ENCODE measurements at places on chromosomes 4 and X.

DNA sequence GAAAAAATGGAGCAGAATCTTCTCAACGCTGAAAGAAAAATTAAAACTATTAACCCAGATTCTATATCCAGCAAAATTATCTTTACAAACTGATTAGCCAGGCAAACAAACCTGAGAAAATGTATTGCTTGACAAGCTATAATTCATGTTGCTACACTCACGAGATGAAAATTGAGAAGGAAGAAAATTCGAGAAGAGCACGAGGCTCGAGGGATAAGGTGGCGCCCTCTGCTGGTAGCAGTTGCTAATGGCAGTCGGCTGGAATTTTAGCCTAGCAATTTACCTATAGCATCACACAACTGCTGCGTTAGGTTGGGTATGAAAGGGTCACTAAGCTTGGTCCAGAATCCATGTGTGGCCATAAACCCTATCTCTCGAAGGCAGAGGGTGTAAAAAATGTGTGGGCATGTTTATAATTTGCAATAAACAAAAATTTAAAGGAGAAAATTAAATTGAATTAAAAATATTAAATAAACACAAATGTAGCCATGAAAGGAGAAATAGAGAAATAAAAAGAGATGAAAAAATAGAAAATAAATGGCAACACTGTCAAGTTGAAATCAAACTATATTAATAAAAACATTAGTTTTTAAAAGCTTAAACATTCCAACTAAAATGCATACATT is 126.6 kb downstream of the PPP4R3C start:
- DNase-seq, result no peak

DNA sequence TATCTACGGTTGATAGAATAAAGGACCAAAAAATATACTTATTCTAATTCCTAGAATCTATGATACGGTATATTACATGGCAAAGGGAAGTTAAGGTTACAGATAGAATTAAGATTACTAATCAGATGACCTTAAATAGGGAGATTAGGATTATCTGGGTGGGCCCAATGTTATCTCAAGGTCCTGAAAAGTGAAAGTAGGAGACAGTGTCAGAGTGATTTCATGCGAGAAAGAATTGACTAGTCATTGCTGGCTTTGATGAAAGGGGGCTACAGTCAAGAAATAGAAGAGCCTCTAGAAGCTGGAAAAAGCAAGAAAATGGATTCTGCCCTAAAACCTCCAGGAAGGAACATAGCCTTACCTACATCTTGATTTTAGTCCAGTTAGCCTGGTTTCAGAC is 176.9 kb upstream of the PPP1R2C start:
- DNase-seq, result no peak

- DNase-seq, result no peak
These were observed 58.2 kb upstream of the PTCHD1 start for GRCh38 chrX:23276475-23276874.

- DNase-seq, result no peak
These were observed 17.8 kb upstream of the RPL39 start for GRCh38 chrX:119809185-119809666.

DNA sequence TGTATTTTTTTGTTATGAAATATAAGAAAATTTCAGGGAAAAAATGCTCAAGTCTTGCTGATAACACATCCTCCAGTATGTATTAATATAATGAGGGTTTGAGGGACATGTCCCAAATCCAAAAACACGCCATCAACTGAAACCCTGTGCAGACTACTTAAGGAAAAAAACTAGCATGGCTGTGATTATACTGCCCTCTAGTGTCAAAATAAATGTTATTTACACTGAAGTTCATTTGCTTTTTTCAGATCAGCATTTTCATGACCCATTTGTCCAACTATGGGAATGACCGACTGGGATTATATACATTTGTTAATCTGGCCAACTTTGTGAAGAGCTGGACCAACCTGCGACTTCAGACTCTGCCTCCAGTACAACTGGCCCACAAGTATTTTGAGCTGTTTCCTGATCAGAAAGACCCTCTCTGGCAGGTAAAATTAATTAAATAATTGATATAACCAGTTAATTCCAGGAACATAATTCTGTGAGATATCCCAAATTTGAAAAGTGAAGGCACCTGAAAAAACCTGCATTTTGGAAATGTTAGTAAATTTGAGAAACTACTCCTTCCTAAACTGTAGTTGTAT is 128.5 kb downstream of the PRSS12 start:
- no peak for DNase-seq

GRCh38 chr4:145960012-145960411 is 21.4 kb upstream of the ZNF827 start:
- no peak for DNase-seq

- no peak for DNase-seq
These were observed 1639.6 kb upstream of the PCDH10 start for GRCh38 chr4:131509521-131509920.

DNA sequence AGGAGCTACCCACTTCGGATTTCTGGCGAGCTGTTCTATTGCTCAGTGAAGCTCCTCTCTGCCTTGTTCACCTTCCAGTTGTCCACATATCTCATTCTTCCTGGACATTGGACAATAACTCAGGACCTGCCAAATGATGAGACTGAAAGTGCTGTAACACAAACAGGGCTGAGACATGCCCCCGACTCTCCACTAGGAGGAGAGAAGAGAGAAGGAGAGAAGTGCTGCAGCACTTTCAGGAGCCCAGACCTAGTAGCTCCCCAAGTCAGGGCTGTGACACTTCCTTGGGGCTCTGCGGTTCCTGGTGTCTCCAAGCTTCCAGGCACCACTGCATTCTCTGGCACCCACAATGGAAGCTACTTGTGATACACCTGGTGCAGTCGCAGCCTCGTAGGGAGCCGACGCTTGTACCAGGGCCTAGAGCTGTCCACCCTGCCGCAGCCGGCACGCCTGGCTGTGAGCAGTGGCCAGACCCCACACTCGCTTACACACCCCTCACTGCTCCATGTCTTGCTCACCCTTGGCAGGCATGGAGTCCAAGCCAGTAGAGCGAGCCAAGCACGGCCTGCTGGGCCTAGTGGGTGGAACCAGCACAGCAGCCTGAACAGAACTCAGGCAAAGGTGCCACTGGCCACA is 234.9 kb downstream of the TECRL start:
- no peak for DNase-seq

Measured in stimulated activated CD8-positive, alpha-beta memory T cell treated with anti-CD3 and anti-CD28 coated beads, Interleukin-15, amount 100 ng/mL, for 1 hour (primary cell).